NCI-H2029 (cell line): ENCODE measurements at places on chromosomes 5 and 9.

DNA sequence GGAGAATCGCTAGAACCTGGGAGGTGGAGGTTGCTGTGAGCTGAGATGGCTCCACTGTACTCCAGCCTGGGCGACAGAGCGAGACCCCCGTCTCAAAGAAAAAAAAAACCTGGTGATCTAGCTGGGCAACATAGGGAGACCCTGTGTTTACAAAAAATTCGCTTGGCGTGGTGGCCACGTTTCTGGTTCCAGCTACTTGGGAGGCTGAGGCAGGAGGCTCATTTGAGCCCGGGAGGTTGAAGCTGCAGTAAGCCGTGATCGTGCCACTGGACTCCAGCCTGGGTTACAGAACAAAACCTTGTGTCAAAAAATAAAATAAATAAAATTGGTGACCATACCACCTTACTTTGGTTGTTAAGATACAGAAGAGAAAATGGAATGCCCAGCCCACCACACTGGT lies 1.8 kb upstream of the HNRNPAB start:
- no peak for DNase-seq

GRCh38 chr9:107759009-107759822 lies 269.6 kb upstream of the KLF4 start:
- no peak for DNase-seq

GRCh38 chr5:15695215-15695731 lies 195.3 kb downstream of the FBXL7 start:
- DNase-seq: no peak

GRCh38 chr9:8684978-8685708 lies 885.6 kb upstream of the DMAC1 start:
- no peak for DNase-seq

DNA sequence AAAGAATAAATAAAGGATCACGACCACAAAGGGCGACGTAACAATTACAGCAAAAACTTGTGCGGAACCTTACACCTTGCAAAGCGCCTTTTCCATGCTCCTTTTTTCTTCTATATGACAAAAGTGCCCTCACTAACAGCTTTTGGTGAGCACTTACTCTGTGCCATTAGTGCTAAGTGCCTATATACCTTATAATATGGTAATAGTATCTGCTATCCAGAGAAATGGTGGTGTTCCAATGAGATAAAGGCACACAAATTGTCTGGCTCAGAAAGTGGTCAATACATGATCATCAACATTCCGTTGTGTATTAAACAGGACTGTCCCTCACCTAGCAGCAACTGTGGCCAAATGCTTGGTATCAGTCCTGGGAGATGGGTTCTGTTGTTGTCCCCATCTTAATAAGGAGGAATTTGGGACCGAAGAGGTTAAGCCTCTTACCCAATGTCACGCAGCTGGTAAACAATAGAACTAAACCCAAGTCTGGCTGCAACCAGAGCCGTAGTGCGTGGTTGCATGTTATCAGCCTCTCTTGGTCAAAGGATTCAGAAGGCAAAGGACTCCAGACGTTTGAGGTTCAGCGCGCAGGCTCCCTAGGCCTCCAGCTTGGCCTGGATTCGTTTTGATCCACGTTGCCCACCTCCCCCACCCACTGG lies 564 bp upstream of the TOR2A start:
- no peak for DNase-seq

DNA sequence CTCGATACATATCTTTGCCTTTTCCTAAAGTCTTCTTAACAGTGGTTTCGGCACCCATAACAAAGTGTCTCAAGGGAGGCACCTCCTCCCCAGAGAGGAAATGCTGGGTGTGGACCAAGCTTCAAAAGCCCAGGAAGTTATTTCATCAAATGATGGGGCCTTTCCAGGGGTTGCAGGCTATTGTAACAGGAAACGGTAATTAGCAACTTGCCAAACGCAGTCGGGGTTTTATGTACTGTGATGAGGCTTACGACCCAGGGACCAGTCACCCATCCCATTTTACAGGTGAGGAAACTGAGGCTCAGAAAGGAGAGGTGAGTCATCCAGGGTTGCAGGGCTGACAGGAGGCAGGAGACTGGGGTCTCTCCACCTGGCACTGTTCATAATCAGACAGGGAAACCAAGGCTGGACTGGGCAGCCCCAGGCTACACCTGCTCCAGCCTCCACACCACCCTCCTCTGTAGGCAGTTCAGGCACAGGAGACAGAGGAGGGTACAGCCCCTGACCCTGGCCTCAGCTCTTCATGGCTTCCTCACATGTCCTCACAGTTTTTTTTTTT lies 30.0 kb upstream of the SUSD3 start:
- DNase-seq: no peak

DNA sequence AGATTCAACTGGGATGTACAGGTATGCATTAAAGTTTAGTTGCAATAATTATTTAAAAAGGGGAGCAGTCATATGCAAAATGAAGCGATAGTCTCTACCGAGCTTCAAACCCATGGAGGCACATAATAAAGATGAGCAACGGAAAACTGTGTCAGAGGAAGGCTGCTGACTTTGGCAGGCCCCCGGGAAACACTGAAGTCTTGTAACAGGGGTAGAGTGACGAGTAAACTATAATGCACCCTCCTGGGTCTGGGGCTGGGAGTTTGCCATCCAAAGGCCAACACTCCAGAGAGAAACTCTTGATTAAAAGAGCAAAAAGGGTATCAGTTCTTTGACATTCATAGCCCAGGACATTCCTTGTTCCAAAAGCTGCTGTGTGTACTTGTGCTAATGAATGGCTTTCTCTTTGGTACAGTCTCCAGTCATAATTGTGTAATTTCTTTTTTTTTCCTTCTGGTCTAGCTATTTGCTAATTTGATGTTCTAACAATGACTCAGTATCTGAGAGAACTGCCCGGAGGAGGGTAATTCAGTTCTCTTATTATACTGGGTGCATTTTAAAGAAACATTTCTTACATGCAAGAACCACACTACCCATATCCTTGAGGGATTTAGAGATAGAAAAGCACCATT lies 59.2 kb downstream of the TNC start:
- no peak for DNase-seq

GRCh38 chr5:159783726-159784247 lies 132.5 kb upstream of the ADRA1B start:
- no peak for DNase-seq

- DNase-seq: no peak
Measured at GRCh38 chr5:108545301-108545700, 163.4 kb upstream of the FBXL17 start.

- no peak for DNase-seq
Measured at GRCh38 chr5:78781611-78782286, 133.2 kb upstream of the LHFPL2 start.

GRCh38 chr5:162217037-162217436 lies 149.5 kb downstream of the GABRG2 start:
- DNase-seq: no peak

- no peak for DNase-seq
Measured at GRCh38 chr9:130292106-130292505, 26.5 kb downstream of the HMCN2 start.
